ENCODE measurements at places on chromosomes 3 and 15. TPM values are rescaled to one million over a fixed set of nuclear protein-coding genes. Genes with fewer than 3 reads are reported as not detected.

The MINAR1 gene
- 1.3 TPM for total RNA-seq

- no peaks in the 10 kb centered on the region for H3K27me3 ChIP-seq
- no peak overlapping the region for H3K27ac ChIP-seq
- no peaks in the 10 kb centered on the region for H3K4me1 ChIP-seq
These were observed 893.5 kb downstream of the TUSC7 start for GRCh38 chr3:117603097-117603496.

The GCSAM gene
- total RNA-seq: not detected

DNA sequence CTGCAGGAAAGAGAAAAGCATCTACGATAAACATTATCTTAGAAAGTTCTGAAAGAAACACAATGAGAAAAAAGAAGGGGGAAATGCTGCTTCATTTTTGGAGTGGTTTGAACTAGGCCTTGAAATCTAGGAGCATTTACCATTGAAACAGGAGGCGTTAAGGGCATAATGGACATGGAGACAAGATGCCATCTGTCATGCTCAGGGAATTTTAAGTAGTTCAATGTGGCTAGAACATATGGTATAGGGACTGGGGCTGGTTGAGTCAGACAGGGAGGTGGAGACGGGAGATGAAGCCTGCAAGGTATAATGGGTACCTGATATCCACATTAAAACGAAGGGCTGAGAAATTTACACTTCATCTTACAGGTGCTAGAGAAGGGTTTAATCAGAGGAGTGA lies 10.4 kb upstream of the PLAAT1 start:
- no peaks in the 10 kb centered on the region for H3K27me3 ChIP-seq
- no peak for DNase-seq
- no peak overlapping the region for H3K27ac ChIP-seq
- H3K4me3 ChIP-seq: no peak overlapping the region
- H3K4me1 ChIP-seq: no peaks in the 10 kb centered on the region
- no peaks in the 10 kb centered on the region for H3K36me3 ChIP-seq

The JAGN1 gene
- 61.4 TPM for total RNA-seq
